ENCODE measurements at places on chromosomes 11 and 22.

DNA sequence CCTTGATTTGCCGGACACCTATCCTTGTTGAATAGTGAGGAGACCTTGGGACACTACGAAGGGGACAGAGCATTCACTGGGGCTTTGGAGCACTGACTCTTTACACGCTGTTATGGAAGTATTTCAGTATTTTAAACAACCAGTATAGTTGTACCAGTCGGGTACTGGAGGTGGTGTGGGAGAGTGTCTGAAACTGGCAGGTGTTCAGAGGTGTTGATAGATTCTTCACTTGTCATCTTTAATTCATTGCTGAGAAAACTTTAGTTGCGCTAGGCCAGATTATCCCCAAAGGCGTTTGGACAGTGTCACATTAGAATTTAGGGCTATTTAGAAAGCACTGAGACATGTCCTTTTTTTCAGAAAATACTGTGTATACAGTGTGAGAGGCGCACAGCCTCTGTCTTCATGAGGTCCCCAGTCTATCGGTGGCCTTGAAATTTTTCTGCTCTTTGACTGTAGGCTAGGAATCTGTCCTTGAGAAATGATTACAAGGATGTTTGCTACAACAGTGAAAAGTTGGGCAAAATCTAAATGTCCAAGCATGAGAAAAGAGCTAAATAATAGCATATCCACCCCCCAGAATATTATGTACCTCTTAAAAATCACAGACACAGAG lies 69.7 kb downstream of the TEAD1 start:
- H3K4me3 ChIP-seq: no peak overlapping the region
- no peaks in the 10 kb centered on the region for H3K36me3 ChIP-seq
- no peak for DNase-seq
- no peaks in the 10 kb centered on the region for H3K4me1 ChIP-seq

- no peak overlapping the region for H3K27ac ChIP-seq
- no peaks in the 10 kb centered on the region for H3K36me3 ChIP-seq
Measured at GRCh38 chr11:128042290-128042751, 545.0 kb downstream of the ETS1 start.

GRCh38 chr11:115500547-115501501 lies 3.4 kb downstream of the CADM1 start:
- peaks cover 43% of the 10 kb centered on the region for H3K27me3 ChIP-seq
- H3K27ac ChIP-seq: peak overlapping the region; percentile 20
- H3K4me3 ChIP-seq: no peak overlapping the region
- H3K36me3 ChIP-seq: no peaks in the 10 kb centered on the region
- DNase-seq: no peak

DNA sequence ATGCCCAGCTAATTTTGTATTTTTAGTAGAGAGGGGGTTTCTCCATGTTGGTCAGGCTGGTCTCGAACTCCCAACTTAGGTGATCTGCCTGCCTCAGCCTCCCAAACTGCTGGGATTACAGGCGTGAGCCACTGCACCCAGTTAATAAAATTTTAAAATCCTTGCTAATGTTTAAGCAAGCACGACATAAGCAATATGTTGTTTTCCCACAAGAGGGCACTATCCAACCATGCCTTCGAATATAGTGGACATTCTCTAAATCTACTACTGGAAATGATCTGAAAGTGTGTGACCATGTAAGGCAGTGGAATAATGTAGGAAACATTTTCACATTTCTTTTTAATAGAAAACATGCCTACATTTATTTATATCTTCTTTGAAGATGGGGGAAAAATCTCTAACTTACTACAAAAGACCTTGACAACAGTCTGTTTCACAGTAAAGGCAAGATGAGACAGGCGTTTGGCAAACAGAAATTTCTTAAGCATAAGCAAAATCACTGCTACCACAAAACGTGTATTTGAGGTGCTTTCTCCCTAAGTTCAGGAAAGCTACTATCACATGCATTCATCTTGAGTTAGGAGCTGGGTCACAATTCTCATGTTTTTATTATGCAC lies 38.2 kb downstream of the PITPNB start:
- H3K27me3 ChIP-seq: no peaks in the 10 kb centered on the region
- peak; percentile 33 for DNase-seq
- H3K4me3 ChIP-seq: no peak overlapping the region
- H3K27ac ChIP-seq: no peak overlapping the region
- H3K36me3 ChIP-seq: peaks cover 16% of the 10 kb centered on the region
- no peaks in the 10 kb centered on the region for H3K4me1 ChIP-seq

DNA sequence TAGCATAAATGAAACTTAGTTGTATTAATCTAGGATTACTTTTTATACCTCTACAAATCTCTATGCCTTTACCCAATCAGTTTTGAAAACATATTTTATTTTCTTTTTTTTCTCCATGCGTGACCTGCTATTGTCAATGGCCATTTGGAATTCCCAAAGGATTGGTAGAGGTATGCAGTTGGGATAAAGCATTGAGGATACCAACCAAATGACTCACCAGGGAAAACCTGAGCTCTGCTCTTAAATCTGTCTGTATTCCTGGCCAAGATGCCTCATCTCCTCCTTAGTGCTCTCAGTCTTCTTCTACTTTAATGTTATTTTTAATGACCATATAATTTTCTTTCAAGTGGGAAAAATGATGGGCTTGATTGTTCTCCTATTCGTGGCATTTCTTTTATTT lies 61.9 kb downstream of the EHF start:
- H3K27me3 ChIP-seq: no peaks in the 10 kb centered on the region
- no peak overlapping the region for H3K27ac ChIP-seq
- H3K4me3 ChIP-seq: no peak overlapping the region
- H3K36me3 ChIP-seq: no peaks in the 10 kb centered on the region

DNA sequence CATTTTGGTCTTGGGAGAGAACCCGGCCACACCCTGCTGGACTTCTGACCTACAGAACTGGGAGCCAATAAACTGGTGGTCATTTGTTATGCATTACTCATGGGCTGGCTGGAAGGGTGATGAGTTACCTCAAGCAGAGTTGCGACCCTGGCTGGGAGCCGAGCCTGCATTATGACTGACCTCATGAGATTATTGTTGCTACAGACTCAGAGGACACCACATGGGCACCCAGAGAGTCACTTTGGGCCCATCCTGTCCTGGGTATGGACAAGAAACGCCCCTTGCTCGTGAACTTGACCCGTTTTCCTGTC lies 531.7 kb downstream of the TBC1D22A start:
- no peak overlapping the region for H3K4me3 ChIP-seq
- no peak for DNase-seq
- no peaks in the 10 kb centered on the region for H3K27me3 ChIP-seq
- no peaks in the 10 kb centered on the region for H3K36me3 ChIP-seq
- no peak overlapping the region for H3K27ac ChIP-seq
- no peaks in the 10 kb centered on the region for H3K4me1 ChIP-seq
